ENCODE measurements at places on chromosomes 2 and 18. TPM values are rescaled to one million over a fixed set of nuclear protein-coding genes. Genes with fewer than 3 reads are reported as not detected.

- no peaks in the 10 kb centered on the region for H3K27me3 ChIP-seq
- H3K4me1 ChIP-seq, result peaks cover 4% of the 10 kb centered on the region
These were observed 24.8 kb downstream of the DYNC1I2 start for GRCh38 chr2:171712051-171712450.

GRCh38 chr18:54702686-54703085, 111.6 kb downstream of the DYNAP start:
- no peak for DNase-seq
- no peak overlapping the region for H3K4me3 ChIP-seq
- no peaks in the 10 kb centered on the region for H3K36me3 ChIP-seq
- H3K4me1 ChIP-seq, result no peaks in the 10 kb centered on the region

DNA sequence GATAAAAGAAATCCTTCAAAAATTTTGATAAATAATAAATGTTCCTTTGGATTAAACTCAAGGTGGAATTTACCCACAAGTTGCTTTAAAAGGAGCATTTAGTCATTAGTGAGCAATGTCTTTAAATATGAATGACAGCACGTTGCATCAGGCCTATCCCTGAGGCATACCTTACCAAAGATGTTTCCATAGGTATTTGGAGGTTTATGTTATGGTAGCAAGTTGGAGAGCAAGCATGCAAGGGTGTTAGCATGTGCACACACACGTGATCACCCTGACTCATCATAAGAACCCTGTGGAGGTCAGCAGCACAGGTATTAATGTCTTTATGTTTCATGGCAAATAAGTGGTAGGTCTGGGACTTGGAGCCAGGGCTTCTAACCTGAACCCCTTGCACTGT, 159.9 kb downstream of the ACTR3 start:
- no peak overlapping the region for H3K4me3 ChIP-seq
- no peak overlapping the region for H3K27ac ChIP-seq
- no peak for DNase-seq
- no peaks in the 10 kb centered on the region for H3K4me1 ChIP-seq
- H3K36me3 ChIP-seq, result no peaks in the 10 kb centered on the region

DNA sequence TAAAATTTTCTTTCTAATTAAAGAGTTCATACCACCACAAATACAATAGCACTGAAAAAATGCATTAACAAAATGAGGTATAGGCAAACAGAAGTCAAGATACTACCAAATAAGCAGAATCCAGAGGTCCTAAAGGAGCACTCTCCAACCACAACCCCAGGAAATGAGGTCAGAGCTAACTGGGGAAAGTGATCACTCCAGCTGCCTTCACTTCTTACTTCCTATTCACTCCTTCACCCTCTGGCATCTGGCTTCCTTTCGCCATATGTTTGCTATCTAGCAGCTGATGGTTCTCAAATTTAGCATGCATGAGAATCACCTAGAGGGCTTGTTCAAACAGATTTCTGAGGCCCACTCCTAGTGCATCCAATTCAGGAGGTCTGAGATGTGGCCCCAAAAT, 212.6 kb upstream of the ACVR2A start:
- no peaks in the 10 kb centered on the region for H3K27me3 ChIP-seq
- no peak overlapping the region for H3K4me3 ChIP-seq
- H3K4me1 ChIP-seq, result peaks cover 50% of the 10 kb centered on the region
- H3K36me3 ChIP-seq, result peaks cover 4% of the 10 kb centered on the region
- H3K27ac ChIP-seq, result no peak overlapping the region

- H3K4me1 ChIP-seq, result peaks cover 6% of the 10 kb centered on the region
- DNase-seq, result no peak
- H3K4me3 ChIP-seq, result no peak overlapping the region
- no peak overlapping the region for H3K27ac ChIP-seq
- H3K27me3 ChIP-seq, result no peaks in the 10 kb centered on the region
These were observed 330.4 kb downstream of the LPIN1 start for GRCh38 chr2:12076810-12077209.

DNA sequence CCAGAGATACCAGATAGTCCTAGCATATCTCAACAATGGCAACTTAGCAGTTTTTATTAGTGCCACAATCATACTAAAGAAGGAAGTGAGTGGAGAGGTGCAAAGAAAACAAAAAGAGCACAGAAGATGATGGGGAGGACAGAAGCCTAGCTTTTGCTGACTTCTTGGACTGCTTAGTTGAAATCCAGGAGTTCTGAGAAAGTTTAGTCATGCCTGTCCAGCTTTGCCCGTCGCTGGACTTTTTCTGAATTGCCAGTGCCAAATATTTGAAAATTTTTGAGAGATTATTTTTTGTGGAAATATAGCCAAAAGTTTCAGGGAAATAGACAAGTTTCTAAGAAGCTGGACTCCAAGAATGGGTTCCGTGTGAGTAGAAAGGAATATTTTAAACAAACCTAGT, 558.7 kb upstream of the TNP1 start:
- H3K4me1 ChIP-seq, result peaks cover 8% of the 10 kb centered on the region
- no peak overlapping the region for H3K27ac ChIP-seq
- peaks cover 2% of the 10 kb centered on the region for H3K36me3 ChIP-seq
- H3K4me3 ChIP-seq, result no peak overlapping the region
- no peaks in the 10 kb centered on the region for H3K27me3 ChIP-seq

DNA sequence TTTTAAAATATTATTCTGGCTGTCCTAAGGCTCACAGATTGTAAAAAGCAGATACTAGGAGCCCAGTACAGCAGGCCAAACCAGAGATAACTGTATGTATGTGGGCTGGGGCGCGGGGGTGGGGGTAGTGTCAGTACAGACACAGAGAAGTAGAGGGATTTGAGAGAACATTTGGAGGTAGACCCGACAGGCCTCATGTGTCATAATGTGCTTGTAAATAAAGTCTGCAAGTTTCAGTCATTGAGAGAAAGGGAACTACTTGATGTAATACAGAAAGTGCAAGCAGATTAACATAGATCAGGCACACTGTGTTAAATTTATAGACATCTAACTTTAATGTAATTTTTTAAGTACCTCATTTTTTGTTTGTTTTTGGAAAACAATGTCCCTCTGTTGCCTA, 7.4 kb upstream of the POLI start:
- no peaks in the 10 kb centered on the region for H3K27me3 ChIP-seq
- H3K4me1 ChIP-seq, result peaks cover 43% of the 10 kb centered on the region
- peaks cover 2% of the 10 kb centered on the region for H3K36me3 ChIP-seq
- H3K4me3 ChIP-seq, result no peak overlapping the region
- peak; percentile 56 for DNase-seq

DNA sequence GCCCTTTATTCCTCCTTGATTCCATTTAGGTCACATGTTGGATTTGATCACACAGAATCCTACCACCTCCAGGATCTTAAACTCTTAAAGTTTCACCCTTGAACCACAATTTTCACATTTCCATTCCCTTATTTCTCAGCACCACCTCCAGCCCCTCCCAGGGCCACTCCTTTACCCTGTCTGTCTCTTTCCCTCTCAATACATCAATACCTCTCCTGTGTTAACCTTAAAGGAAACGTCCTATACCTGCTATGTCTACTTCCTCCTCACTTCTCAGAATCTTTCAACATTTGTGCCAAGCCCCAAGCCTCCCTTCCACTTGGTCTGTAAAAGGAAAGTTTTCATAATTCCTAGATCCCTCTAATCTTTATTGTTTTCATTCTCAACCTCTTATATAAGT, 158.8 kb downstream of the BAZ2B start:
- no peaks in the 10 kb centered on the region for H3K27me3 ChIP-seq
- no peak overlapping the region for H3K4me3 ChIP-seq
- peaks cover 6% of the 10 kb centered on the region for H3K36me3 ChIP-seq
- DNase-seq, result no peak
- peaks cover 19% of the 10 kb centered on the region for H3K4me1 ChIP-seq
- H3K27ac ChIP-seq, result no peak overlapping the region

GRCh38 chr2:109659396-109660045, 45.4 kb downstream of the SOWAHC start:
- H3K4me3 ChIP-seq, result no peak overlapping the region
- no peaks in the 10 kb centered on the region for H3K4me1 ChIP-seq

IKZF2 gene
- total RNA-seq, result 12.9 TPM

POTEC gene
- total RNA-seq, result not detected

CCDC178 gene
- total RNA-seq, result not detected

HRH4 gene
- not detected for total RNA-seq
